ENCODE measurements at places on chromosomes 4 and X. TPM values are rescaled to one million over a fixed set of nuclear protein-coding genes. Genes with fewer than 3 reads are reported as not detected.

DNA sequence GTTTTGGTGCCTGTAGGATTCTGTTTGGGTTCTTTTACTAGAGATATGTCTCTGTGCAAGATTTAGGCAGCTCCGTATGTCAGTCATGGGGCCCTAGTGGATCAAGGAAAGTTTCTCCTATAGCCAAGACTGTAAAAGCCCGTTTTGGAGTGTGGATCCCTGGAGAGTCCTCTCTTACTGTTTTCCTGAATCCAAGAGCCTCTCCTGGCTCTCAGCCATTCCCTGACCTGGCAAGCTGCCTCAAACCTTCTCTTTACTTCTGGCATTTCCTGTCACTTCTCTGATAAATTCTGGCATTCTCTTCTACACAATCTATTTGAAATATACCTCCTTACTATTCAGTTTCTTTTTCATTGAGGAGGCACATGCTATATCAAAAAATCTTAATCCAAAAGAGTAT is 41.4 kb downstream of the DCAF12L2 start:
- DNase-seq = no peak

DNA sequence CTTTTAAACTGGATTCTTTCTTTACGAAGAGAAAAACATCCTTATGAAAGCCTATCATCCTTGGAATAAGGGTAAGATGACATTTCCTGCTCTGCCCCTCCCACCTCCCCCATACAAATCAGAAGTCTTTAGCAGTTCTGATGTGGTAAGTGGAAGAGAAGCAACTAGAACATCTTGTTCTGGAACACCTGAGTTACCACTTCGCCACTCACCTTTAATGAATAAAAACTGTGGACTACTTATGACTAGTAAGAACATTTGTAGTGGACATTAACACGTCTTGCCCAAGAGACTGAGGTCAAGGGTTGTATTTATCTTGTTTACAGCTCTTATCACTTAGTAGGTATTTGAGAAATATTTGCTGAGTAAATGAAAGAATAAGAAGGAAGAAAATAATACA is 4.3 kb downstream of the XKRX start:
- DNase-seq = no peak

GRCh38 chr4:40731361-40731760 is 18.4 kb upstream of the NSUN7 start:
- no peak for DNase-seq

DNA sequence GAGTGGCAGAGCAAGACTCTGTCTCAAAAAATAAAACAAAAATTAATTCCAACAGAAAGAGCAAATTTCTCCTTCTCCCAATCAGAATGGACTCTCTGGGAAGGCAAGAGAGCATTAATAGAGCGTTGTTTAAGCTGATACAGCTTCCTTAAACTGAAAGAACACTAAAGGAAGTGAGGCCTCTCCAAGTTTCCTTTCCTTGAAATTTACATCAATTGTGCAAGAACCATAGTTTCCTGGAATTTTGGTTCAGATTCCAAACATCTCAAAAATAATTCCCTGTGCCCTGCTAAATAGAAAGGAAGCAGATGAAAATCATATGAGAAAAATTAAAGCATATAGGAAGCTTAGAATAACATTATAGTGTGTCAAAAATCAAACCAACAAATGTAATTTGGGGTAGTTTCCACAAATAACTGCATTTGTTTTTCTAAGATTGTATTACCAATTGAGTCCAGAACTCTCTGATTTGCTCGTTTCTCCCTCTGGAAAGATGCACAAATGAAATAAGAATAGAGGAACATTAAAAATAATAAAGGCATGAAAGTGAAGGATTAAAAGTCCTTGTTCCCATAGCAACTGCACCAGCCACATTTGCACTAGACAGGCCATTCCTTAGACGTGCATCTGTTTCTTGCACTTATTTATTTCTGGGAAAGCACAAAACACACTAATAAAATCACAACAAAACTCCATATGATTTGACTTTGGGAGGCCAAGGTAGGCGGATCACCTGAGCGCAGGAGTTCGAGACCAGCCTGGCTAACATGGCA is 3.7 kb upstream of the FAM241A start:
- DNase-seq = no peak

DNA sequence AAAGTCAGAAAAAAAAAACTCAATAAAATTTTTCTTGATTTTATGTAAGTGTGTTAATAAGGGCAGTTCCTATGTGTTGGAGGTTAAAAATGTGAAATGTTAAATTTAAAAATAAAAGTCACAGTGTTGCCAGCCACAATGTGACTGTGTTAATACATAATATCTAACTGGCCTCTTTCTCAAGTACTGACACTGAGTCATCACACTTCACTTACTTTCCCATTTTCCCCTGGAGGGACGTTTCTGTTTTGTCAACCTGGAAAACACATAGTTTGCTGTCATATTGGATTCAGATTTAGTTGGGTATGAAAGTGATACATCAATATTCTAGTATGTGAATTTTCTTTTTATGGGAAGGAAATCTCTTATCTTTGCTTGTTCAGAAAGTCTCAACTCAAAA is 46.4 kb downstream of the ARHGEF38 start:
- no peak for DNase-seq

- no peak for DNase-seq
Measured at GRCh38 chr4:150699599-150699998, 117.6 kb downstream of the MAB21L2 start.

GRCh38 chr4:157978680-157979361 is 194.0 kb downstream of the GASK1B start:
- DNase-seq = peak; percentile 72

DNA sequence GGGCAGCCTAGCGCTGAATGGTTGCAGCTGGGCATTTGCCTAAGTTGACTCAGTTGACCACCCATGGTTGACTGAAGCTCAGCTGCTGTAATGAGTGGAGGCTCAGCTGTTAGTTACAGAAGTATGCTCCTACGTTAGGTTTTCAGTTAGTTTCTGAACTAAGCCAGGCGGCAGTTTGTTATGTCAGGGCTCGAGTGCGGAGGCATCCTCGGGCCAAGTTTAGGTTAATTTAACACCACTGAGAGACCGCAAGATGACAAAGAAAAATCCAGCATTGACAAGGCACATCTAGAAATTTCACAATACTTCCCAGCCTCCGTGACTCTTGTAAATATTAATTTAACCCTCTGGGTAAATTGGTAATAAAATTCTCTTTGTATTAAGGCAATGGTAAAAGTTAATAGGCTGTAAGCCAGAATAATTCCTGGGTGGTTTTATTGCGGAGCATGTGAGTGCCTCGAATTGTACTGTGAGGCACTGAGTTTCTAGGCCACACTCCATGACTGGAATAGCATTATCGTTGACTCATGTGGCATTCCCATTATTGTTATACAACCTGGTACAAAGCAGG is 33.1 kb upstream of the CDKN2AIP start:
- no peak for DNase-seq

- DNase-seq = peak; percentile 38
Measured at GRCh38 chr4:102299354-102300107, 45.8 kb downstream of the SLC39A8 start.

- no peak for DNase-seq
Measured at GRCh38 chr4:158913766-158914165, 144.9 kb downstream of the FNIP2 start.

DNA sequence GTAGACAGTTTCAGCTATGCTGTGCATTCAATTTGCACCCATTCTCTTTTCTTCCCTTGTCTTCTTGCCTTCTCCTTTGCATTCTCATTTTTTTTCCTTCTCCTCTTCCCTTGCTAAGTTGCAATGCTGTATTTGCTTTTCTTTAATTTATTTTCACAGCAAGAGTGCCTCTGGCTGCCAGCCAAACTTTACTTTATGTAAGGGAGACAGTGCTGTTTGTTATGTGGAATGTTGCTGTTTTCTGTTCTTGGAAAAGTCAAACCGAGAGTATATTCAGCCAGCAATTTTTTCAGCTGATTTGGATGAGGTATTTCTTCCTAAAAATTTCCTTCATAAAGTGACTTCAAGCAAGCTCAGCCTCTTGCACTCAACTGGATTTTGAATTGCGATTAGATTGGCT is 1293.4 kb downstream of the ARAP2 start:
- DNase-seq = no peak

DNA sequence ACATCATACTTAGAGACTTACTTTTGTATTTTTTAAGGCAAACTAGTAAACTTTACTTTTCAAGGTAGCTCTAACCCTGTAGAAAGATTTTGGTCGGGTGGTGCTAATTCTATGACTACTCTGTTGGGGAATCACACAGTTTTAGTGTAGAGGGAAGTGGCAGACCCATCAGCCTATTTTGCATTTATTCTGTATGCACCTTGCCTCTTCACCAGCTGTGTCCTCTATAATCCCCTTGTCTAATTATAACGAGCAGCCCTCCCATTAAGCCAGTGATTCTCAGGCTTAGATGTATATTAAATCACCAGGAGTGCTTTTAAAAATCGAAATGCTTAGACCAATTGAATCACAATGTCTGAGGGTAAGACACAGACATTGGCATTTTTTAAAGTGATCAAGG is 78.1 kb downstream of the GALNT7 start:
- DNase-seq = no peak

DNA sequence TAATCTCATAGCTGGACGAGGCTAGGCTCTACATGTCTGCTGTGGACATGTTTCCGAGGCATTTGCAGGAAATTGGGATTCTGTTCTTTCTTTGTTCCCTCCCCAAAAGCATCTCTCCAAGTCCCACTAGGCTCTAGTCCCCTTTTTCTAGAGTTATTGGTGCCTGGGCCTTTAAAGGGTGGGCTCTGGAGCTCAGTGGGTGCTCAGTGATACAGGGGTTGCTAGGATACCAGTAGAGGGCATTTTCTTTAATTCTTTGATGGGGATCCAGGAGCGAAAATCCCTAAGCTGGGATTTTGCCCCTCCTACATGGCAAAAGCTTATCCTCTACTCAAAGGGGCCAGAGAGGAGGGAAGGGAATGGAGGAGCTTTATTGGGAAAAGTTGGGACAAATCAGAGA is 34.2 kb downstream of the ARHGEF9 start:
- no peak for DNase-seq

- peak; percentile 24 for DNase-seq
Measured at GRCh38 chr4:75895744-75896314, 6.4 kb downstream of the PPEF2 start.

GRCh38 chr4:15955670-15956069 is 7.3 kb downstream of the FGFBP2 start:
- DNase-seq = no peak

DNA sequence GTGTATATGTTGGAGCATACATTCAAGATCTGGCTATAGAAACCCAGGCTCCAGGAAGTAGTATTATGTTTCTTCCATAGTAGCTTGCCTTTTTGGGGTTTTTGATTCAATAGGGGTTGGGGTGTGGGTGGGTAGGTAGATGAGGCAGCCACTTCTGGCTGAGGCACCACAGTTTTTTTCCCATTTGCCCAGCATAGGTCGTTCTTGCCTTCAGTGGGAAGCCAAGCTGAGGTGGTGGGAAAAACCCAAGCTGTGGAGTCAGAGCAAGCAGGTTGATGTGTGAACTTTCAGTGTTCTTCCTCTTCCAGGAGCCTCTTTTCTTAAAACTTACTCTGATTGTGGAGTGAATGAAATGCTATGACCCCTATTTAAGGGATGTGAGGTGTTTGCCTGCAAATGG is 67.0 kb upstream of the RPS6KA3 start:
- no peak for DNase-seq

GRCh38 chr4:26406346-26406975 is 83.8 kb downstream of the CCKAR start:
- no peak for DNase-seq

GRCh38 chr4:1746265-1746691 is 25.0 kb downstream of the TACC3 start:
- DNase-seq = peak; percentile 58

DNA sequence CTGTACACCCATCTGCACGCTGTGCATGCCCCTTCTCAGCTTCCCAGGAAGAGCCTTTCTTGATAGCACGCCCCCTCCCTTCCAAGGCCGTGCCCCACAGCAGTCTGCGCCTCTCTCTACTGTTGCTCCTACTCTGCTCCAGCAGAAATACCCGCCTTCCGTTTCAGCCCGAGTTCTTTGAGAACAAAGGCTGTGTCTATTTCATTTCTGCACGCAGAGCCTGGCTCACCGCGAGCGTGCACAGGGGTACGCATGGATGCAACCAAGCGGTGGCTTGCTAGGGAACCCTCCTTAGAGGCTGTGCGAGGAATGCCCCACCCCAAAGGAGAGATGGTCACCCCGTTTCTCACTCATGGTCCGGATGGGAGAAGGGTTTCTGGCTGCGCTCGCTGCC is 485 bp downstream of the AADAT start:
- DNase-seq = peak; percentile 15

DNA sequence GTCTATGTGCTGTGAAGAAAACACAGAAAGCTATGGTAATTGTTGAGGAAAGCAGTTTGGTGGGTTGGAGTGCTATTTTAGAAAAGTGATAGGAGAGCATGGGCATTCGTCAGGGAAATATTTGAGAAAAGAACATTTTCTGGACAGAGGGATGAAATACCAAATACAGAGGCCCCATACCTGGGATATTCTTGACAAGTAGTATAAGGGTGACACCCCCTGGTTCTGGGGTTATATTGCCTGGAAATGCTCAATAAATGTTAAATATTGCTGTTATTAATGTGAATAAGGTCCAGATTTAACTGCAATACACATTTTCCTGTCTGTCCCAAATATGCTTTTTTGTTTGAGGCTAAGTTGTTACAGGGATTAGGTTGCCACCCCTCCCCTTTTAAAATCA is 42.9 kb downstream of the WWC2 start:
- no peak for DNase-seq

- DNase-seq = no peak
Measured at GRCh38 chr4:38889143-38889542, 21.5 kb downstream of the FAM114A1 start.

DNA sequence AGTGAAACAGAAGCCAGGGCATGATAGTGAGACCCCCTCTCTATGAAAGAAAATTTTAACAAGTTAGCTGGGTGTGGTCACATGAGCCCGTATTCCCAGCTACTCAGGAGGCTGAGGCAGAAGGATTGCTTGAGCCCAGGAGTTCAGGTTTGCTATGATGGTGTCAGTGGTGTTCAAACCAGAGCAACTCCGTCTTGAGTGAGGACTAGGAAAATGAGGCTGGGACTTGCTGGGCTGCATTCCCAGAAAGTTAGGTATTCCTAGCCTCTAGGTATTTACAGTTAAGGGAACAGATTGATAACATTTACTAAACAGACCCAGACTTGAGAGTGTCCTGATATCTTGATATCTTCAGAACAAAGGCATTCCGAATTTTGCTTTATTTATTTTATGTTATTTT is 37.0 kb upstream of the NOCT start:
- DNase-seq = no peak

GRCh38 chr4:11299016-11299415 is 129.7 kb downstream of the HS3ST1 start:
- no peak for DNase-seq

The VSIG1 gene
- total RNA-seq = not detected

The ZNF157 gene
- not detected for total RNA-seq

The CXCR3 gene
- total RNA-seq = not detected

The RBMXL3 gene
- total RNA-seq = not detected

The PLAC1 gene
- total RNA-seq = 0.52 TPM

The CT45A8 gene
- total RNA-seq = not detected

The TMSB15A gene
- not detected for total RNA-seq

The UGT8 gene
- total RNA-seq = 5.1 TPM

The CCNB3 gene
- 0.54 TPM for total RNA-seq

The ENAM gene
- total RNA-seq = not detected

The HOPX gene
- total RNA-seq = 224 TPM

The MXRA5 gene
- not detected for total RNA-seq

The GRIA3 gene
- total RNA-seq = not detected

The ADH6 gene
- not detected for total RNA-seq
